Activated CD4-positive, CD25-positive, alpha-beta regulatory T cell treated with anti-CD3 and anti-CD28 coated beads, Interleukin-2, amount 50 U/mL, for 24 hours (primary cell): ENCODE measurements at places on chromosomes 3 and 15.

GRCh38 chr15:53716909-53717876, 42.3 kb downstream of the WDR72 start:
- no peak for ATAC-seq

DNA sequence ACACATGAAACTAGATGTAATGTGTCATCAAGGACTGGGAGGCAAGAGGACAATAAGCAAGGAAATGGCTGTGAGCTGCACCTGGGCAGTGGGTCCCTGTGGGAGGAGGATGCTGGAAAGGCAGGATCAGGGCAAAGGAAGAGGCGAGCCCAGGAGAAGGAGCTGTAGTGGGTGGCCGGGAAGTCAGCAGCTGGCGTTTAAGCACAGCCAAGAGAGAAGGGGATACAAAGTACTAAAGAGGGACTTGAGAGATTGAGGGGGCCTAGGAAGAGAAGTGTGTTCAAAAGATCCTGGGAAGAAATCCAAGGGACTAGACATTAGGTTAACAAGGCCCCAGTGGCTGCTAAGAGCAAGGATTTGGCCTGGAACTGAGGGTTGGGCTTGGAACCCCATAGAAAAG, 188.5 kb upstream of the SLC24A5 start:
- ATAC-seq, result no peak

DNA sequence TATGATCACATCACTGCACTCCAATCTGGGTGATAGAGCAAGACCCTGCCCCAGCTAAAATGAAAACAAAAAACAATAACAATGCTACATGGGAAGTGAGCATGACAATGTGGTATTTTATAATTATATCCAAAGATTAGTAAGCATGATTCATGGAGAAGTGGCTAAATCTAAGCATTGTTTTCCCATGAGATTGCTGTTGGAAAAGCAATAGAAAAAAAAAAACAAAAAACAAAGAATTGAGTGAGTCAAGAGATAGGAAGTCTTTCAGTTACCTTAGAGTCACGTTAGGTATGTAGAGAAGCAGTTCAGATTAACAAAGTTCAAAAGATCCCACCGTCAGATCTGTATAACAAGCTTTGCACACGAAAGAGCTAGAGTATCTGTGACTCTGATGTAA, 210.3 kb upstream of the CNTN6 start:
- no peak for ATAC-seq

GRCh38 chr15:79724804-79725203, 172.0 kb downstream of the MTHFS start:
- no peak for ATAC-seq

GRCh38 chr3:63933459-63933858, 21.3 kb upstream of the SCAANT1 start:
- ATAC-seq, result peak; percentile 20
